ENCODE measurements at places on chromosomes 12 and 14.

GRCh38 chr12:133236144-133236543 lies 467 bp upstream of the ANHX start:
- DNase-seq, result no peak

DNA sequence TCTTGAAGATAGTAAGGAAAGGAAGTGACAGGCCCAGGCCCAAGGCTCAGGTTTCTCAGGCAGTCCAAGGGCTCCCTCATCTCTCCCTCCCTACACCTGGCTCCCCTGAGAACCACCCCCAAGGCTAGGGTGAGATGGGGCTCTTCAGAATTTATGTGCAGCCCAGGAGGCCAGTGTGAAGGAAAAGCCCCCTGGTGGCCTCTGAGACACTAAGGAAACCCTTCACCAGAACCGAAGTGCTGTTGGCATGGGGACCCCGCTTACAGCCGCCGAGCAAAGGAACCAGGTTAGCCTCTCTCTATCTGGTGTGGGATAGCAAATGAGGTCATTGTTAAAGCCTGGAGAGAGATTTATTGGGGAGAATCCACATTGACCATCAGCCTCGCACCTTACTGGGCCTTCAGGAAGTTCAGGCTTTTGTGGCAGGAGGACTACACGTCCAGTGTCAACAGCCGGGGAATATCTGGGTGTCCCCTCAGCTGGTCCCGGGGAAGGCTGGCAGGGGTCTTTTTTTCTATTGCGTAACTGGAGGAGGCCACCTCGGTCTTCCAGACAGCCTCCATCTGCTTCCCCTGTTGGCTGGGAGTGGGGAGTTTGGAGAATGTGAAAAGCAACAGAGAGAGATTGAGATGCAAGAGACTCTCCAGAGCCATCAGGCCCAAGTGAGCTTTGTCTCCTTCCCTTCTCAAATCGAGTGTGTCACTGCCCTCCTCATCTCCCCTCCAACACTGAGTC lies 18.1 kb downstream of the FAM186B start:
- DNase-seq, result no peak

DNA sequence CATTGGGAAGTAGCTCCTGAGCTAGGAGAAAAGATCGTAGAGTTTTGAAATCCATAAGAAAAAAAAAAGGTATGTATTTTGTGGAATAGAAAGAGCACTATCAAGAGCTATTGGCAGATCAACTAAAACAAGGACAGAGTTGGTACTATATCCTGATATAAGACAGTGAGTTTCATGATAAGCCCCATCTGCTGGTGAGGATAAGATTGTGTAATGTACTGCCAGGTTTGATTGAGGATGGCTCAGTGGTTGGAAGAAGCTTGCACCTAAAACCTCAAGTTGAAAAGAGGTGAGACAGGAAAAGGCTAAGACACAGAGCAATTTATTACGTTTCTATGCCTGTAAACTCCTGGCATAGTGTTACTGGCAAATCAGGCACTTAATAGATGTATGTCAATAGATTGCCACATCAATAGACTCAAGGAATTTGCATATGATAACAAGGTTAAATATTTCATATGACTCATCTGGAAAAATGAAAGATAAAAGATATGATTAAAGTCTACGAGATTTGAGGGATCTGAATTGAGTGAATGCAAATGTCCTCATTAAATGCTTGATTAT lies 525.6 kb downstream of the FLRT2 start:
- no peak for DNase-seq

GRCh38 chr12:7081037-7081436 lies 11.2 kb downstream of the C1R start:
- no peak for DNase-seq

DNA sequence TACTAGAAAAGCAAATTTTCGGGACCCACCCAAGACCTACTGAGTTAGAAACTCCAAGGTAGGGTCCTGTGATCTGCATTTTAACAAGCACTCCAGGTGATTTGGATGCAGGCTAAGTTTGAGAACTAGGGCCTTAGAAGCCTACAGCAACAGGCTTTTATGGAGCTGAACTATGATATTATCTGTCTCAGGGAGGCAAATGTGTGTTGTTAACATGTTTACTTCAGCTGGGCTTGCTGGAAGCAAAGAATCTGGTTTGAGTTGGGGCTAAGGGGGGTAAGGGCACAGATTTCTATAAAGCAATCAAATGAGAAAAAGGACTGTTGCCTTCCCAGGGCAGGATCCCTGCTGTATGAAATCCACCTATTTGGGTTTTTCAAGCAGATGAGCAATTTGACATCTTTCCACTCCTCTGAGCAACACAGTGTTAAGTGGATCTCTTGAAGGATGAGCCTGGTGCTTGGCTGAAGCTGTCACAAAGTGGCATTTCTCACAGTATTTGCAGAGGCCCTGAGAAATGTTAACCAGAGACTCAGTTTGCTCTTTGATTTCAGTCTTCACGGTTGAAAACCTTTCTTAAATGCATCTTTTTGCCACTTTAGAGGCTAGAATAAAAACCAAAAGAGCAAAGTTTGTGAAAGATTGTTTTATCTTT lies 36.2 kb upstream of the SOCS2 start:
- DNase-seq, result no peak

- DNase-seq, result no peak
Measured at GRCh38 chr12:34121360-34121759, 99.1 kb downstream of the ALG10 start.

DNA sequence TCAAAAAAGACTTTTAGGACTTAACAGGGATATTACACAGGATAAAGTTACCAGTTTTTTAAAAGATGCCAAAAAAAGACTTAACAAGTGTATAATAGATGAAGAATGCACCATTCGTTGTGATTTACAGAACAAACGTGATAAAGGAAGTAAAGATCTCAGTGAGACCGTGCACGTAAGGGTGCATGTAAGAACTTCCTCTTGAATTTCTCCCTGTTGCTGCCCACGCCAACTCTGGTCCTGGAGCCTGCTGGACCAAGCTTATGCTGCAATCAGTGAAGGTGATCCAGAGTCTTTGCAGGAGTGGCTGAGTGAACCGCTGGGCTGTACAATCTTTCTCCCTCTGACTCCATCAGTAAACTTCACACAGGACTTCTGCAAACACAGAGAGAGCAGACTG lies 593.7 kb downstream of the TMEM121 start:
- no peak for DNase-seq
